Ureter (tissue), 1 donor: ENCODE measurements at places on chromosomes 16 and 17. TPM values are rescaled to one million over a fixed set of nuclear protein-coding genes. Genes with fewer than 3 reads are reported as not detected.

DNA sequence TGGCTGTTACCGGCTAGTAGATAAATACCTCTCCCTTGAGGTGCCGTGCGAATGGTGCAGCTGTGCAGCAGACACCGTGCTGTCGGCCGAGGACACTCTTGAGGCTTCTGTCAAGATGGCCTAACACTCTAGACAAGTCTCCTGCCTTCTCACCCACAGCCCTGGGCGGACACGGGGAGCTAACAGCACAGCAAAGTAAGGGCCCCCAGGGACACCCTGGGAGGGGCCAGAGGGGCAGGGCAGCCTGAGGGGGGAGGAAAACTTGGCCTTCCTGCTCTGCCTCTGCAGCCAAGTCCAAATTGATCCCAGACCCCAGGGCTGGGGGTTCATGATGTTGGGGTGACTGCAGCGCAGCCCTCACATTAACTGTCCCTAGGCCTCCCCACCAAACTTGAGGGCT, 210.2 kb downstream of the RPTOR start:
- peak; percentile 40 for DNase-seq

GRCh38 chr16:89616623-89617022, 3.2 kb downstream of the DPEP1 start:
- DNase-seq = no peak

DNA sequence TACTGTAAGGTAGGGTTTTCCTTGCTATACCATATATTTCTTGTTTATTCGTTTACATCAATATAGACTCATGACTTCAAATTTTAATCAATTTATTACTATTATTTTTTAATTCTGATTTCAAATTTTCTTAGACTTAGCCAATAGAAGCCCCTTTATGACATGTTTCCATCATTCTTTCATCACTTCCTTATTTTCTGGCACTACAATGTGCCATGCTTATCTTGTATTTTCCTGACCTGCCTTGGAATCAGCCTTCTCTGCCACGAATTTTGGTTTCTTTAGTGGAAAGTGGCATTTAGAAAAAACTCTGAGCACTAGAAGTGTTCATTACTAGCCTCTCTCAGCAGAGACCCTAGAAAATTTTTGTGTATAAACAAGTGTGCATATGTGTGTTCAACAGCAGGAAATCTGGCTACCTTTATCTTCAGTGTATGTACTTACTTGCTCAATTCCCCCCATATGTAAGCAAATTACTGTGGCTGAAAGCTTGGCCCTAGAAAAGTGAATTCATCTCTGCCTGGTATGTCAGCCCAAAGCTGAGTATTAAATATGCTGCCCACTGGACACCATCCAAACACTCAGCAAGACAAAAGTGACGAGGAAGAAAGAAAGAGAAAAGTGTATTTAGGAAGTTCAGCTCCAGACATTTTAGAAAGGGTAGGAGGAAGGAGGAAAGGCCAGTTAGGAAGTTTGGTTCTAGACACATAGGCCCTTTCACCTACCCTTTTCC, 4.0 kb downstream of the STXBP4 start:
- DNase-seq = no peak

- DNase-seq = no peak
Observed at GRCh38 chr16:51854401-51854951, 692.5 kb downstream of the TOX3 start.

DNA sequence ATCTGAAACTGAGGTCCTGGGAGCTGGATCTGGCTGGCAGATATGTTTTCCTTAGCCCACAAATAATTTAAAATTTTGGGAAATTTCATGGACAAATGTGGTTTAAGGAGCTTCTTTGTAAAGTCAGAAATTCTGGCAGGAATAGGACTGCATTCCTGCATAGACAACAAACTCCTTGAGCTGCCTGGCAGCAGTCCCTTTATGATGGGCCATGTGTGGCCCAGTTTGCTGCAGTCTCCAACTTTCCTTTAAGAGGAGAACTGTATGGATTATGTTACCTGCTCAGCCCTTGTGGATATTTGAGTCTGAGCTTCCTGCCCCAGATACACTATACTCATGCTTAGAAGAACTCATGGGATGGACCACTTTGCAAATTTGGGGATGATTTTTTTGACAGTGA, 48.5 kb upstream of the HS3ST2 start:
- DNase-seq = no peak

DNA sequence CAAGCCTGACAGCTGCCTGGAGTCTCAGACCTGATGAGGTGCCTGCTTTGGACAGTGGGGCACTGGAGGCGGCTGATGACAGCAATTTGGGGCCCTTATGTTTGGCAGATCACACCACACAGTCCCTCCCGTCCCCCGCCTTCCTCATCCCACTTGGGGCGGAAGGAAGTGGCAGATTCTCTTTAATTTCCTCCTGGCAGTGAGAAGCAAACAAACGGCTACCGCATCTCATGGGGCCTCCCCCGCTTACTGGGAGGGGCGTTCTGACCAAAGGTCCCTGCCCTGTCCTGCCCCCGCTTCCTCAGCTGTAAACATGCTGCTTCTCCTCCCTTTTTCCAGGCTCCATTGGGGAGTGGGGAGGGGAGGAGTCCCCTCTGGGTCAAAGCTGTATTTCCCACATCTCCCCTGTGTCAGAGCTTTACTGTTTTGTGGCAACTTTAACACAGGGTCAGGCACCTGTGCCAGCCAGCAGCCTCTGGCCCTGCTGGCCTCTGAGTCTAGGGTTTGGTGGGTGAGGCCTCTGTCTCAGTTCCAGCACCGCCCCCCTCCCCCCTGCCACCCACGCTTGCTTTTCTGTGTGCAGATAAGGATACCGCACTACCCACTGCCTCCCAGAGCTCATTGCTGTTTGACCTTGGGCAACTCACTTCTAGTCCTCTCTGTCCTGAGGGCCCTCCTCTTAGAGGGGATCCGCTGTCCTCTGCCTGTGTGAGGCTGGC, 5.4 kb upstream of the NFATC3 start:
- DNase-seq = no peak

GRCh38 chr17:72426321-72426720, 305.5 kb downstream of the SOX9 start:
- DNase-seq = no peak

GRCh38 chr17:42399121-42399520, 10.9 kb upstream of the STAT3 start:
- DNase-seq = no peak

DNA sequence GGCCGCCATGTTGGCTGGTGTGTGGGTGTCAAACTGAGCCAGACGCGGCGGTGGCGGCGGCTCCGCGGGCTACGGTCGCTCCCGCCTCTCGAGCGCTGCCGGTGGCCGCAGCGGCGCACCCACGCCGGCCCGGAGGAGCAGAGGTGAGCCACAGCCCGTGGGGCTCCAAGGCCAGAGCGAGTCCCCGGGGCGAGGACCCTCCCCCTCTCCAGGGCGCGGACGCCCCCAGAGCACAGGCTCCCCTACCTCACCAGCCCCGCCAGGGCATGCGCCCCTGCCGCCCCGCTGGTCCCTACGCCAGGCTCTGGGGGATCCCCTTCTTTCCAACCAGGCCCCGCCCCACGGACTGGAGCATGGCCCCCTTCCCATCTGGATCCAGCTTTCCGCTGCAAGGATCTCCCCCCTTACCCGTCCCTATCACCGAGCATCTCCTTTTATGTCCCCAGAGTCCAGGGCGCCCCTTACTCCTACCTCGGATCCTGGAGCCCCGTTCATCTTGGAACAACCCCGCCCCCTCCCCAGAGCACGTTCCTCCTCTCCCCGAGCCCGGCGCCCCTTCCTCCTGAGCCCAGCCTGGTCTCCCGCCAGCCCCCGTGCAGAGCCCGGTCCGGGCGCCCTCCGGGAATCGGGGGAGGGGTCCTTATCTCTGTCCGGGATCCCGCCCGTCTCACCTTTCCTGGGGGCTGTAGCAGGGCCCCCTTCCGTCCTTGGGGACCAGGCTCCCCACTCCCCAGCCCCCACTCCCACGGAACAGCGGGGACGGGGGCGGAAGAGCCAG, 412 bp downstream of the EPN2 start:
- peak; percentile 66 for DNase-seq

GRCh38 chr17:19508577-19508867, 25.1 kb upstream of the SLC47A1 start:
- no peak for DNase-seq

GRCh38 chr17:64502021-64502420, 4.1 kb downstream of the DDX5 start:
- DNase-seq = no peak

DNA sequence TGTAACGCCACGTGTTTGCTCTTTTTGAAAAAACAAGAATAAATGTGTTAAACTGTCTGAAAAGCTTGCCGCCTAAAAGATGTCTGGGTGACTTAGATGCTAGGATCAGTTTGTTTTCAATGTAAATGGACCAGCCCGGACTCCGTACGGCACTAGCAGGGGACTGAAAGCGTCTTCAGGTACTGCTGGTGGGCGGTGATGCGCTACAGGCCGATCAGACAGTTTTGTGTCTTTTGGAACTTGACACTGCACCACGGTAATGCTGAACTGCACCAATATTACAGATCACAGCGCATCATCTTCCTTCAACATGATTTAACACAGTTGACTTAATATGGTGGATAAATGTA, 727 bp upstream of the MBTPS1 start:
- DNase-seq = no peak

DNA sequence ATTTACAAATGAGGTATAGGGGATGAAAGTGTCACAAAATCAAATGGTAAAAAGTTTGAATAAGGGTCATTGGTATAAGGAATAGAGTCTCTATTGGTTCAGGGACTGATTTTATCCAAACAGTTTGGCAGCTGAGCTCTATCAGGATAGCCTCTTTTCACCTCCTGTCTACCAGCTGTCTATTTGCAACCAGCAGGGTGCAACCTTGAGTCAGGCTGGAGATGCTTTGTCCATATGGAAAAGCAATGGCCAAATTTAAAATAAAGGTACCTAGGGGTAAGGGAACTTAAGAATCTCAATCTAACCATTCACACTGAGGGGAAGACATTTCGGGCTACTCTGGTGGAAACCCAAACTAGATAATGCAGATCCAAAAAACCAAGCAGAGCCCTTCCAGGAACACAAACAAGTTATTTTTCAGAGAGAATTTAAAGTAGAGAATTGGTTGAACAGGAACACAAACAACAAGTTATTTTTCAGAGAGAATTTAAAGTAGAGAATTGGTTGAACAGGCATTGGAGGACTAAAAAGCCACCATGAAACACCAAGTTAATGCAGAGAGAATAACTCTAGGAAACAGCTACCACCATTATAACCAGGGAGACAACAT, 12.6 kb upstream of the CA10 start:
- DNase-seq = no peak

DNA sequence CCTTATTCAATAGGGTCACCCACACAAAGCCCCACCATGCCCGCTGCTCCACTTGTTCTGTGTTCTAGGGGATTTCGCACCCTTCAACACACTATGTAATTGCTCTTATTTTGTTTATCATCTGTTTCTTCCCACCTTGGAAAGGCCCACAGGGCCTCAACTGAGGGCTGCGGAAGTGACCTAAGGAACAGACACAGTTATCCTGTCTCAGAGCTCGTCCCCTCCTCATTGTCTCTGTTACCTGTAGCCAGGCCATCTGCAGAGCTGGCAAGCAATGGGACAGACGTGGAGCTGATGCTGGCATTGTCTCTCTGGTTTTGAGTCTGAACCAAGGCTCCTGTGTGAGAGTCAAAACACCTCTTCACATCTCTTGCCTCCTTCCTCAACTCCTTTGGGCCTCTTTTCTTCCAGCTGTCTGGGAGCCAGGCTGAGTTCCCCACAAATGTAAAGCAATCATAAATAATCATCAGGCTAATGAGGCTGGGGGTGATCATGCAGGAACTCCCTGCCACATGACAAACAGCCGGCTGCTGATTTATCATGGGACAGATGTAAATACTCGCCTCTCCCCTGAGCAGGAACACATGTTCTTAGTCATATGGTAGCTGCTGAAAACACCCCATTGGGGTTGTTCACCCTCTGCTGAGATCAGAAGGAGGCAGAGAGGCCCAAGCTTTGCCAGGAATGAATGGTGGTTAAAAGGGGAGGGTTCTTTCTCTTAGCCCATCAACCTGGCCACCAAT, 71.9 kb downstream of the AXIN2 start:
- no peak for DNase-seq

- no peak for DNase-seq
Observed at GRCh38 chr17:69282002-69282401, 44.9 kb downstream of the ABCA5 start.

DNA sequence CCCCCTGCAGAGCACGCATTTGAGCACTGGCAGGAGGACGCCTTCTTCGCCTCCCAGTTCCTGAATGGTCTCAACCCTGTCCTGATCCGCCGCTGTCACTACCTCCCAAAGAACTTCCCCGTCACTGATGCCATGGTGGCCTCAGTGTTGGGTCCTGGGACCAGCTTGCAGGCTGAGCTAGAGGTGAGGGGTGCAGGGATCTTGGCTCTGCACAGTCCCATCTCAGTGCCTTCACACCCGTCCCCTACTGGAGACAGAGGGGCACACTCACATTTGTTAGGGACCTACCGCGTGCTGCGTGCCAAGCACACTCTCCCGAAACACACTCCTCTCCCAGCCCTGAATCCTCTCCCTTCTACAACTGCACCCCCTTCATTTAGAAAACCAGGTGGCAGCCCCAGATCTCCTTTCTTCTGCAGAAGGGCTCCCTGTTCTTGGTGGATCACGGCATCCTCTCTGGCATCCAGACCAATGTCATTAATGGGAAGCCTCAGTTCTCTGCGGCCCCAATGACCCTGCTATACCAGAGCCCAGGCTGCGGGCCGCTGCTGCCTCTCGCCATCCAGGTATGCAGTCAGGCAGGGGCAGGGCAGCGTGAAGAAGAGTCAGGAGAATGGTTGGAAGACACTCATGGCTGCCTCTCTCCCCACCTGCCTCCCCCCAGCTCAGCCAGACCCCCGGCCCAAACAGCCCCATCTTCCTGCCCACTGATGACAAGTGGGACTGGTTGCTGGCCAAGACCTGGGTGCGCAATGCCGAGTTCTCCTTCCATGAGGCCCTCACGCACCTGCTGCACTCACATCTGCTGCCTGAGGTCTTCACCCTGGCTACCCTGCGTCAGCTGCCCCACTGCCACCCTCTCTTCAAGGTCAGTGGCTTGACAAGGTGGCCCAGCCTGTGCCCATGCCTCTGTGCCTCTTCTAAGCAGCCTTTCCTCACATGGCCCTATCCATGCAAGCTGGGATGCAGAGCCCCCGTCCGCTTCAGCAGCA, 6.3 kb downstream of the ALOX15B start:
- DNase-seq = no peak

DNA sequence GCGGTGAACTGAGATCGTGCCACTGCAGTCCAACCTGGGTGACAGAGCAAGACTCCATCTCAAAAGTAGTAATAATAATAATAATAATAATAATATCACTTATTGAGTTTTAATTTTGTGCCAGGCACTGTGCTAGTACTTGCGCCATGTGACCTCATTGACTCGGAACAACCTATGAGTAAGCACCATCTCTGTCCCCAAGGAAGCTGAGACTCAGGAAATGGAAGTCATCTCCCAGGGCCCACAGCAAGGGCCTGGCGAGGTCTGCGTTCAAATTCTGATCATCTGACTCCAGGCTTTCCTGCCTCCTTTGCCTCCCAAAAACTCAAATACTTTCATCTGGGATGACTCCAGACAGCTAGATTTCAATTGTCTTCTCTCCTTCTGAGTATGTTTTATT, 162.9 kb downstream of the SEC14L1 start:
- DNase-seq = no peak

PMFBP1 gene
- total RNA-seq = 1.6 TPM

PPP1R27 gene
- total RNA-seq = not detected

CES5A gene
- total RNA-seq = 0.39 TPM

KRT15 gene
- total RNA-seq = 147 TPM

C17orf78 gene
- total RNA-seq = not detected

SLC16A6 gene
- 3.0 TPM for total RNA-seq

GGA2 gene
- total RNA-seq = 99.4 TPM

EPX gene
- total RNA-seq = not detected

ESRP2 gene
- total RNA-seq = 127 TPM
